GF-D8 (cell line): ENCODE measurements at places on chromosomes 3 and 15.
A peak's percentile ranks its signal among the peaks of the same experiment; 100 is the strongest.

DNA sequence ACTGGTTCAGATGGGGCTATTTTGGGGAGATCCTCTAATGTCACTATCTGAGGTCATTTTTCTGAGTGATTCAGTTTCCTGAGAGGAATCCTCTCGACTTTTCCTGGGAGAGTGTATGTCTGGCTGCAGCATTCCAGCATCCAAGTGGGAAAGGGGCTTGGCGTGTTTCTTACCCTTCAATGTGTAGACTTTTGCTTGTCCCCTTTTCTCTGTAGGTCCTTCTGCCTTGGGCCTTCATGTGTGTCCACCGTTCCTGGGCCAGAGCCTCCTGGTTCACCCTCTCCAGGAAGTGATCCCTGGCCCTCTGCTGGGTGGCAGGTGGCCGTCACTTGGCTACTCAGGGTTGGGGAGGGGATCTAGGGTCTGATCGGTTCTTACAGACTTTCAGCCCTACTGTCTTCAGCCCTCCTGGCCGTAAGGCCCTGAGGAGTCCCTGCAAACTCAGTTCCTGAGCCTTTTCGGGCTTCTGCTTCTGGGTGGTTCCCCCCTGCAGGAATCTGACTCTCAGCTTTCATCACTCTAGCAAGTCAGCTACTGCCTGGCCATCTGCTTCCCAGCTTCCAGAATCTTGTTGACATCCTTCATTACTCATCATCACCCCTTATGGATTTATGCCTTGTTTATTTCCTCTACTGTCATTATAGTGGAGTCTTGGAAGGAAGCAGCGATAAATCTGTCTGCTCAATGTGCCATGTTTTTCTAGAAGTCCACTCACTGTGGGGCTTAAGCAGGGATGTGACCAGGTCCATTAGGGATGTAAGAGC is 36.5 kb downstream of the GOLGA6L10 start:
- no peak for DNase-seq

DNA sequence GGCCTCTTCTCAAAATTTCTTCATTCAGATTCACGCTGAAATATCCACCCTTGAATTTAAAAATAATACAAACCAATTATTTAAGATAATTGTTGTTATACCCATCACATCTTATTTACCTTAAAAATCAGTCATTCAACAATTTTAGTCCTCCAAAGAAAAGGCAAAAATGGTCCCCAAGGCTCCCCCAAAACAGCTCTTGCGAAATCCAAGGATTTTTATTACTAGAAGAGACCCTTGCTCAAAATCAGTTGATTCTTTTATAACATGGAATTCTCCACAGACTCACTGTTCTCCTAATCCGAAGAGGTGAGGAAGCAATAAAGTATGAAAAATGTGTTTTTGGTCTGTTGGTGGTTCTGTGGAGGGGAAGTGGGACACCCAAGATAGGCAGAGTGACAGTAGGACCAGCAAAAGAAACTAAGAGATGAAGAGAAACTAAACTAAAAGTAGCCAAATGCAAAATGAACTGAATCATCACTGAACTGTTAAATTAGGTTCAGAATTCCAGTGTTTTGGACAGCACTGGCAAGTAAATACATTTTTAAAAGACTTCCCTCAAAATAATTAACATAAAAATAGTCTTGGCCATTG is 19.1 kb upstream of the PLCH1 start:
- no peak for DNase-seq

- DNase-seq, result peak; percentile 3
Observed at GRCh38 chr3:60431599-60431958, 819.7 kb downstream of the FHIT start.

DNA sequence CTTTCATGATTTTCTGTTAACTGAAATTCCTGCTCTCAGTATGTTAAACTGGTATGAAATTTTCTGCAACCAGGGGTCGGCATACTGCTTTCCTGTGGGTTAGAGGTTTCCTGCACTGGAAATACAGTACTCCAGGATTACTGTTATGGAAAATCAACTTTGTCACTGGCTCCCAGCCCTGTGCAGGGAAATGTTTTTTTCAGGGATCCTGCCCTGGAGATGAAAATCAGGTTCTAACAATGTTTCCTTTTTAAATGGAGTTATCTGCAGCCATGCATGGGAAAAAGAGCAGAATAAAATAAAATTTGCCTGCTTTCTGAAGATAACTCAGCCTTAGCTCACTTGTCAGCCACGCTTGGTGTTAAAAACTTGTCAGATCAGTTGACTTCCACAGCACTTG is 220.4 kb downstream of the IL5RA start:
- DNase-seq, result no peak

GRCh38 chr3:59341459-59341858 is 291.6 kb upstream of the CFAP20DC start:
- DNase-seq, result no peak

DNA sequence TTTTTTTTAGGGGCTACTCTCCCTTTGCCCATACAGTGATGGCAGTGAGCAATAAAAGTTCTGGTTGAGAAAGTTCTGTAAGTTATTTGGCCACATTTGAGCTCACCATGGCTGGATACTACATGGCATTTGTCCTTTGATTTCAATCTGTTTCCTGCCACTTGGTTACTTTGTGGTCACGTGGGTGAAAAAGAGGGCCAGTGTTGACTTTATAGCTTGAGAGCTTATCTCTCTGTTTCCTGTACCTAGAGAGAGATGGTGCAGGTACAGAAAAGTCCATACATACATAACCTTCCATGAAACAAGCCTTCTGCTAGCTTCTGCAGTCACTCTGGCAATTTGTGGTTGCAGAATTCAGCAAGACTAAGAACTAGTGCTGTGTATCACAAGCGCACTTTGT is 23.4 kb upstream of the MECOM start:
- no peak for DNase-seq

DNA sequence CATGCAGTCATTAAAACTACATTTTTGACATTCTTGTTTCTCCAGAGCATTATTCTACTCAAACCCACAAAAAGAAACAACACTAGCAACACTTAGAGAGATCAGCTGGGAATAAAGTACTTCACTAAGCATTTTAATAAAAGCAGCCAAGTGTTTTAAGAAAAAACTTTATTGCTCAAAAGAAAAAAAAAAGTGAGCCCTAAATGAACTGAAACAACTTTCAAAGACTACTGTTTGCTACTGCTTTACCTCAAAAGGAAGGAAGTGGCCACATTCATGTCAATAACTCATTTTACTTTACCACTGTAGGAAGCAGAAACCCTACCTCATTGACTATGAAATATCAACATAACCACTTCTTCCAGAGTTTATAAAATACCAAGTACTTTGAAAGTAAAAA is 91.3 kb downstream of the UACA start:
- peak; percentile 38 for DNase-seq

GRCh38 chr3:186220365-186220764 is 111.5 kb upstream of the ETV5 start:
- no peak for DNase-seq

- no peak for DNase-seq
Observed at GRCh38 chr3:36876181-36876936, 68.5 kb downstream of the TRANK1 start.

- DNase-seq, result no peak
Observed at GRCh38 chr15:68552344-68552743, 26.4 kb upstream of the CORO2B start.

DNA sequence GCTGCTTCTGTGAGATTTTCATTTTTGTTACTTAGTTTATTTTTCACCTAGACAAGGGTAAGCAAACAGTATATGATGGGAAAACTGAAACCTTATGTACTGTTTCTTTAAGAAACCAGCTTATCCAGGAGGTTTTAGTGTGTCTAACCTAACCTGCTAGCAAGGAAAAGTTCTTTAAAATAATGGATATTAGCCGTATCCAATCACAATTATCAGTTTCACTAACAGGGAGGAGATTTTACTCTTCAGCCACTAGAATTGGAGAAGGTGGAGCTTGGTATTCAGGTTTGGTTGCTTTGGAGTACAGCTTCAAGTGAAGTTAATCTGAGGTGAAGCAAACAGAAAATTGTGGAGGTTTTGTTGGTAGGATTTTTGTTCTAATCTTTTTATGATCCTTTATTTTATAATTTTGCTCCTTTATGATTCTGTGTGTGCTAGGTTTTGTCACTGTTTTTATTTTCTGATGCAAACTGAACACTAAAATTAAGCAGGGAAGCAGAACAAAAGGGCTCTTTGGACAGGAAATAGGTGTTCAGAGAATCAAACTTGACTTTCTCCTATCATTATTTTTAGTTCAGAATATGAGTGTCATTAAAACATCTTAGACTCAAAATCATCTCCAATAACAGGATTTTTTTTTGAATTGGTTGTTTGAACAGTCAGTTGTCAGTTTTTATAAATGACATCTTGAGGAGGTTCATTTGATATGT is 13.0 kb downstream of the ZFAND6 start:
- peak; percentile 95 for DNase-seq

- no peak for DNase-seq
Observed at GRCh38 chr15:32838338-32838737, 120.5 kb downstream of the GREM1 start.

DNA sequence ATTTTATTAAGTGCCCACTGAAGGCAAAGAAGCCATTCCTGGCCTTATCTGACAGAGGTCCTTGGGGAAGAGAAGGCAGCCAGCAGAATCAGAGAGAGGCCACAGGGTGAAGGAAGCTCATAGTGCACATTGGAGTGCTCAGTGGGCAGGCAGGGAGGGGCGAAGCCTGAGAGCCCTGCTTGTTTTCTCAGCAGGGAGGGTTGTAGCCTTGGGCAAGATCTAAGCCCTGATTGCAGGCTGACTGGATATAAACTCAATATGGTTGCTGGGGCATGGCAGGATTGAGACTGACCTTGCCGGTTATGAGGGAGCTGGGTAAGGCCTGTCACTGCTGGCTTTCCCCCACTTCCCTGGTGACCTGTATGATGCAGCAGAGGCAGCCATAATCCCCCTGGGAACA is 7.5 kb upstream of the IGSF11 start:
- no peak for DNase-seq

DNA sequence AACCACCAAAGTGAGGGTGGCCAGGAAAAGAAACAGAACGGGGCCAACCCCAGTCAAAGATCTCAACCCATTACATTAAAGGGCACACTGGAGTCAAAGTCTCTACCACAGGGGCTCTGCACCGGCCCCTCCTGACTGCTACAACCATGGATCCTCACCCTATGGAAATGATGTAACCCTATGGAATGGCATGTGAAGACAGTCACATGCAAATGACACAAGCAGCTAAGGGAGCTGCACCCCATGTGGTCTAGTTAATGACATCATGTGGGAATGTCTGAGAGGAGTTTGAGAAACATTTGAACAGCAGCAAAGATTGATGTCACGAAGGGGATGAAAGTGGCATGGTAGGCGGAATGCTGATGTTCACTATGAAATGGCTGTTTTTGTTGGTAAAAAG is 298.2 kb upstream of the SLCO3A1 start:
- DNase-seq, result no peak

DNA sequence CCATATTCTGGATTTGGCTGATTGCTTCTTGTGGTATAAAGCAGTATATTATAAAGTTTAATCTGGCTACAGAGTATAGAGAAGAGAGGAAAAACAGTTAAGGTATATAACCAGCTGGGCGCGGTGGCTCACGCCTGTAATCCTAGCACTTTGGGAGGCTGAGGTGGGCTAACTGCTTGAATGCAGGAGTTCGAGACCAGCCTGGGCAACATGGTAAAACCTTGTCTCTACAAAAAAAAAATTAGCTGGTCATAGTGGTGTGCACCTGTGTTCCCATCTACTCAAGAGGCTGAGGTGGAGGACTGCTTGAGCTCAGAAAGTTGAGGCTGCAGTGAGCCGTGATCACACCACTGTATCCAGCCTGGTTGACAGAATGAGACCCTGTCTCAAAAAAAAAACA is 7.3 kb downstream of the SLC12A6 start:
- no peak for DNase-seq
